ENCODE measurements at places on chromosomes 12 and 14.

GRCh38 chr14:93537951-93538350 is 107.2 kb downstream of the UNC79 start:
- no peak for DNase-seq

DNA sequence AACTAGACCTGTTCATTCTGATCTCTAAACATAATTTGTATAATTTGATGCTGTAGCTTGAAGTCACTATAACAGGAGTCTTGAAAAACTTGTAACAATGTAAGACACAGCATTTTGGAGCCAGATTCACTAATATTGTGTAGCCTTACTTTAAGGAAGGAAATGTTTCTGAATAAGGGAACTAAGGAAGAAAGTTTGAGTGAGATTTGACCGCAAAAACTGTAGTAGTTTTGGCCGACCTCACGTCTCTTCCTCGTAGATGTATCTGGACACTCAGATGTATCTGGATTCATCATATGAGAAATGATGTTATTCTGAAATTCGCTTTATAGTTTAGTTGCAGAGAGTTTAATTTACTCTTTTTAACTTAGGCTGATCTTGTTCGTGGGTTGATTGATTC is 13.9 kb upstream of the DNAH10 start:
- DNase-seq = no peak

- no peak for DNase-seq
These were observed 14.3 kb upstream of the CLEC1A start for GRCh38 chr12:10113075-10113474.

GRCh38 chr12:54296393-54297099 is 4.3 kb downstream of the NFE2 start:
- DNase-seq = no peak

- DNase-seq = peak; percentile 36
These were observed 118.9 kb upstream of the PTPRB start for GRCh38 chr12:70756118-70756517.

All from non-pigmented ciliary epithelial cell (primary cell).